Ovary (tissue), 10 donors: ENCODE measurements at places on chromosomes 2 and 18. TPM values are rescaled to one million over a fixed set of nuclear protein-coding genes. Genes with fewer than 3 reads are reported as not detected.

LOXHD1 gene
- 0.30 TPM for total RNA-seq

DNA sequence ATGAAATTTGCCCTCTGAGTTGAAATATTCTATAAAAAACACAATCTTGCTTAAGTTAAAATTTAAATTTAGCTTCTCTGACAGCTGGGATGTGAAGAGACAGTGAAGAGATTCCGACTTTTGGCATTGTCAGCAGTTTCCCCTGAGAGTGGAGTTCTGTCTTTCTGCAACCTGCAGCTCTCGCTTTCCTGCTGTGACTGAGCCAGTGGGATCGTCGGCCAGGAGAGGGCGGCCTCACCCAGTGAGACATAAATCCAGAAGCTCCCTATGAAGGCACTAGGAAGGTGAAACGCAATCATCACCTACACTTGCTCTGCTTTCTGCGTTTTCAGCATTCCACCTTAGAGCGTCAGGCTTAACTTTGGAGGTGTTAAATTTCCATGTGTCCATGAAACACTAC lies 75.4 kb upstream of the HNMT start:
- no peak for DNase-seq

CCDC178 gene
- total RNA-seq = 3.0 TPM

GRCh38 chr18:67608191-67608590 lies 91.7 kb upstream of the DSEL start:
- DNase-seq = no peak

- no peak for DNase-seq
These were observed 50.6 kb upstream of the PARD3B start for GRCh38 chr2:204494681-204495080.

RNU2-63P gene
- total RNA-seq = 2.3 TPM

GRCh38 chr2:83221258-83221657 lies 1237.8 kb downstream of the SUCLG1 start:
- no peak for DNase-seq

SPDYA gene
- 1.8 TPM for total RNA-seq

GRCh38 chr18:79567481-79568147 lies 112.0 kb upstream of the CTDP1 start:
- DNase-seq = peak; percentile 40

- DNase-seq = no peak
These were observed 78.5 kb downstream of the LDLRAD4 start for GRCh38 chr18:13296867-13297574.

PLCD4 gene
- total RNA-seq = 1.3 TPM

SDC1 gene
- 2.3 TPM for total RNA-seq

DNA sequence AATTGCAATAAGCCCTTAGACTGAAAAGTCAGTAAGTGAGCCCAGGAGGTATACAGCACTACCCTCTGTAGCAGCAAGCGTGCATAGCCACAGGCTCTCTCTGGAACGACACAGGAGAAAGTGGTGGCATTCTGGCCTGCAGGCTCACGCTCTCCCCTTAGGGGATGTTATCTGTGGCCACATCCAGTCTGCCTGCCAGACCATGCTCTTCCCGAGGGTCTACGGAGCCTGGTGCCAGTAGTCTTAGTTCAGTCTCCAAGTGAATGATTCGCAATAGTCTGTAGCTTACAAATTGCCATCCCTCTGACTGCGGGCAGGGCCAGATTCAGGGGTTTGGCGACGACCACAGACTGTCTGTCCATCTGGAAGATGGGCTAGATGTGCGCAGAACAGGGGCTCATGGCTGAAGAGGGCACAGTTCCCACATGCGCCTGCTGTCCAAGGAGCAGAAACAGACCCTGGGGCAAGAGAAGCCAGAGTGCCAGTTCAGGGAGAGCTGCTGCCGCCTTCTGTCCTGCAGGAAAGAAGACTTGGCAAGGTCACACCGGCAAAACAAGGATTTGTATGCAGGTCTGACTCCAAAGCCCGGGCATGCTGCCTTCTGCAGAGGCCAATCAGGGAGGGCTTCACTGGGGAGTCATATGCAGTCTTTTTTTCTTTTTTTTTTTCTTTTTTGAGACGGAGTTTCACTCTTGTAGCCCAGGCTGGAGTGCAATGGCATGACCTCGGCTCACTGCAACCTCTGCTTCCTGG lies 3.5 kb upstream of the KLF11 start:
- no peak for DNase-seq

ECEL1 gene
- 34.8 TPM for total RNA-seq

GRCh38 chr2:115542331-115542730 lies 1099.9 kb downstream of the DPP10 start:
- no peak for DNase-seq

DNA sequence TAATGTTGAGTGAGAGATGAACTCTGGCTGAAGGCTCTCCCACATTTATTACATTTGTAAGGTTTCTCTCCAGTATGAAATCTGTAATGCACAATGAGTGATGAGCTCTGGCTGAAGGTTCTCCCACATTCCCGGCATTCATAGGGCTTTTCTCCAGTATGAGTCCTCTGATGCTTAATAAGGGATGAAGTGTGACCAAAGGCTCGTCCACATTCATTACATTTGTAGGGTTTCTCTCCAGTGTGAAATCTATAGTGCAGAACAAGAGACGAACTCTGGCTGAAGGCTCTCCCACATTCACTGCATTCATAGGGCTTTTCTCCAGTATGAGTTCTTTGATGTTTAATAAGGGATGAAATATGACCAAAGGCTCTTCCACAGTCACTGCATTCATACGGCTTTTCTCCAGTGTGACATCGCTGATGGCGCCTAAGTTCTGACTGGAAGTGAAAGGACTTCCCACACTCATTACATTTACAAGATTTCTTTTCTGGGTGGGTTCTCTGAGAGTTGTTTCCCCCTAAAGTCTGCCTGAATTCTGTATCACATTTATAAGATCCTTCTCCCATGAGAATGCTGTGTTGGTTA lies 10.2 kb downstream of the ZNF514 start:
- DNase-seq = no peak

DNA sequence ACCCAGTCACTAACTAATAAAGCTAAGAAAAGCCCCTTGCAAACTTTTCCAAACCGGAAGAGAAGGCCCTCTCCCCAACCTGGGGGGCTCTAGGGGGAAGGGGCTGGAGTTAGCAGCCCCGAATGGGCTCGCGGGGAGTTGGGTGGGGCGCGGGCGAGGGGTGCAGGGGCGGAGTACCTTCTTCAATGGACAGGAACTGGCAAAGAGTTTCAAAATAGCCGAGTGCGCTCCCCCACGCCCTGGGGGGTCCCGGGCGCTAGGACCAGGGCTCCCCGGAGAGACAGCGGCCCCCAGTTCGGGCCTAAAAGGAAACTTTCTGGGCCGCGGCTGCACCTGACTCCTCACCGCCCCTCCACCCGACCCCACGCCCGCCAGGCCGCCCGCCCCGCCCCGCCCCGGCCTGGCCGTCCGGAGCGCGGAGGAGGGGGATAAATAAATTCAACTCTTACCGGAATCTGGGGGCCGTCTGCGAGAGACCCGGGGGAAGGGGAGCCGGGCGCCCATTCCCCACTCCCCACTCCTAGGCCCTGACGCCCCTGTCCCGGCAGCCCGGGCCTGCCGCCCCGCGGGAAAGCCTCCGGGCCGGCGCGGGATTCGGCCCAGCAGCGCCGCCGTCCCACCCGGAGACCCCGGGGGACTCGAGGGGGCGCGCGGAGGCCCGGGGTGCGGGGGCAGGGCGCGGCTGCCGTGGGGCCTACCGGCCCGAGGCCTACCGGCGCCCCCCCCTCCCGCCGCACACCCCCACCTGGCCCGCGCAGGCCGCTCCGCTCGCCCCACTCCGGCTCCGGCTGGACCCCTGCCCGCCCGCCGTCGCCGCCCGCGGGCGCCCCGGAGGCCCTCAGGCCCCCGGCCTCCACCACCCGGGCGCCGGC lies 868 bp downstream of the INO80D start:
- DNase-seq = peak; percentile 50
